CD4-positive, alpha-beta T cell treated with Interleukin-2 at 100 ng/mL for 4 hours (primary cell): ENCODE measurements at places on chromosomes 3 and 15.

DNA sequence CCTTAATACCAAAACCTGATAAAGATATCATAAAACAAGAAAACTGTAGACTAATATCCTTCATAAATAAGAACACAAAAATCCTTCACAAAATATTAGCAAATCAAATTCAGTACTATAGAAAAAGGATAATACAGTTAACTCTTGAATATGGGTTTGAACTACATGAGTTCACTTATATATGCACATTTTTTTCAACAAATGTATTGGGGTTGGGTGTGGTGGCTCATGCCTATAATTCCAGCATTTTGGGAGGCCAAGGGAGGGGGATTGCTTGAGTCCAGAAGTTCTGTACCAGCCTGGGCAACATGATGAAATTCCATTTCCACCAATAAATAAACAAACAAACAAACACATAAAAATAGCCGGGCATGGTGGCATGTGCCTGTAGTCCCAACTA lies 39.2 kb downstream of the GOLGB1 start:
- DNase-seq, result no peak

DNA sequence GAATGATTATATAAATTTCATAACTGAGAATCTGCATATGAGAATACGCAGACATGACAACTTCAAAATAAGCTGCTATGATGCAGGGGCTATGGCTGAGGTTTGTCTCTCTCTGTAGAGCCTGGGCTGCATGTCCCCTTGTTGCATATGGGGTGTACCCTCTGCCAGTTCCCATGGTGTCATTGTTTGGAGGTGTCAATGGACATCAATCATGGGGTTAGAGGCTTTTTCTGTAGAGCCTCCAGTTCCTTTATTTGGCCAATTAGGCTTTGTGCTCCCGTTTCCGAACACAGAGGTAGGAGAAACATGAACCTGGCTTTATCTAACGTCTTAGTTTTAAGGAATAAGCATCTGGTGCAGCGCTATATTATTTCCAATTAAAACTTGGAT lies 77.3 kb upstream of the RARB start:
- DNase-seq, result no peak

- DNase-seq, result no peak
Measured at GRCh38 chr3:184491011-184491576, 70.5 kb upstream of the EPHB3 start.

GRCh38 chr3:28667646-28668621 lies 319.3 kb upstream of the AZI2 start:
- peak; percentile 39 for DNase-seq

GRCh38 chr3:58191361-58191991 lies 19.3 kb downstream of the DNASE1L3 start:
- DNase-seq, result no peak

DNA sequence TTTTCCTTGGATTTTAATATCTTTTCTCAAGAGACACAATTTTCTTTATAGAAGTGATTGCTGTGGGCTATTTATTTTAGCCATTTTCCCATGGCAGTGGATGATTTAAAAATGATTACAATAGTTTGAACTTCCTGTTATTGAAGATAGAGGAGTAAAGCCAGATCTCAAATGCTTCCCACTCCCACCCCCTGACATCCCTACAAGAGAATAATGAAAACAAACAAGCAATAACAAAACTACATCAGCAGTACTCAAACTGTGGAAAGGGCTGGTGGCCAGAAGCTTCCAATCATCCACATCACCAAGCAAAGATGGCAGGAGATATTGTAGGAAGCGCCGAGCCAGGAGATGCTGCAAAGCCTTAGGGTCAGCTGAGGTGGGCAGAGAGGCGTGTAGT lies 831.1 kb upstream of the NR2F2 start:
- DNase-seq, result no peak

DNA sequence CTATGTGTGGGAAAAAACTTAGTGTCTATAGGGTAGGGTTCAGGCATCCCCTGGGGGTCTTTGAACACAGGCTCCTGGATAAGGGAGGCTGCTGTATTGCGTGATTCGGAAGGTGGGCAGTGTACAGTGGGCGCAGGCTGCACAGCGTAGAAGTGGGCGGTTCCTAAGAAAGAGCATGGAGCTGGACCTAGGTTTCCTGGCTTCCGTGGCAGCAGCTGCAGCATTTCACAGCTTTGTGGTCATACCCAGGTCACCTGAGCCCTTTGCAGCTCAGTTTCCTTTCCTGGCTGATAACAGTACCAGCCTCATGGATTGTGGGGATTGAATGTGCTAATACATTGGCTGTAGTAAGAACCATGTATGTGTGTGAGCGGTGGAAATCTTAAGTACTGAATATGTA lies 22.2 kb downstream of the CFAP100 start:
- DNase-seq, result no peak

- DNase-seq, result no peak
Measured at GRCh38 chr3:134607054-134608022, 43.5 kb downstream of the KY start.

GRCh38 chr15:63765338-63765737 lies 68.4 kb downstream of the HERC1 start:
- DNase-seq, result no peak

DNA sequence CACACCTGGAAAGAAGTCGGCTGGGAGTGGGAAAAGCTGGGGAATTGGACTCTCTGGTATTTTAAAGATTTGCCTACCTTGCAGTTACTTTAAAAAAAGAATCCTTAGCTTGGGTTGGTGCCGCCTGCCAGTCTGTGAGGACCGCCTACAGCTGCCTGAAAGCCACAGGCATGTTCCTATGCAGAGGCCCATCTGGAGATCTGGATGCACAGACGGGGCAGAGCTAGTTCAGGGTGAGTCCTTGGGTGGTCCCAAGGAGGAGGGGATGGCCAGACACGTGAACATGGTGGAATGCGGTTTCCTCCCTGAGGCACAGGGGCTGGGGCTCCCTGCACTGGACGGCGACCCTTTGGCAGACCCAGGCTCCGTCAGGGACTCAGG lies 113.2 kb upstream of the IQSEC1 start:
- no peak for DNase-seq

DNA sequence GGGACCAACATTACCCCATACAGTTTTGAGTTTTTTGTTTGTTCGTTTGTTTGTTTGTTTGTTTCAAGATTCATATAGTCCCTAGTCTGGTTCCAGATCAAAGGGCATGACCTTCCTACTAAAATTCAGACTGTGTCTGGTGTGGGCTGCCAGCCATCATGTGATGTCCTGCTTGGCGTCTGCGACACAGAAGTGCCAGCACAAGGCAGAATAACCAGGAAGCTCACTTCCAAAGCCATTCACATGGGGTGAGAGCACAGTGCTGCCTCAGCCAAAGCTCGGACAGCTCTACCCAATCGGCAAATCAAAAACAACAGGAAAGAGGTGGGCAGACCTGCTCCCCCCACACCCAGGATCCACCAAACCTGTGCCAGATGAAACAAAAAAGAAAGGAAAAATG lies 142.6 kb upstream of the THBS1 start:
- DNase-seq, result no peak

- no peak for DNase-seq
Measured at GRCh38 chr15:61336026-61336638, 107.0 kb upstream of the RORA start.

DNA sequence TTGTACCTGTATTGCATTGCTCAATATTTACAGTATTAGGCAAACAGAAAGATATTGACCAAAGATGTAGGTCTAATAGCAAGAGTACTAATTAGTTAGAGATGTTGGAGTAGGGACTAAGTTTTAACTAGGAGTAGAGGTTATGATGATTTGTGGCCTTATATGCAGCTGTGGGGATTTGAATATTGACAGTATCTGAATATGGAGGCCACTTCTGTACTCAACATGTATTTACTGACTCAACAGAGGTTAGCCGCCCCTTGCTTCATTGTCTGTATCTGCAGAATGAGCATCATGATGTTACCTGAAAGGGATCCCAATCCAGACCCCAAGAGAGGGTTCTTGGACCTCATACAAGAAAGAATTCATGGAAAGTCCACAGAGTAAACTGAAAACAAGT lies 49.6 kb upstream of the LRTM1 start:
- DNase-seq, result no peak

GRCh38 chr15:58425185-58425584 lies 6.6 kb upstream of the LIPC start:
- DNase-seq, result no peak

DNA sequence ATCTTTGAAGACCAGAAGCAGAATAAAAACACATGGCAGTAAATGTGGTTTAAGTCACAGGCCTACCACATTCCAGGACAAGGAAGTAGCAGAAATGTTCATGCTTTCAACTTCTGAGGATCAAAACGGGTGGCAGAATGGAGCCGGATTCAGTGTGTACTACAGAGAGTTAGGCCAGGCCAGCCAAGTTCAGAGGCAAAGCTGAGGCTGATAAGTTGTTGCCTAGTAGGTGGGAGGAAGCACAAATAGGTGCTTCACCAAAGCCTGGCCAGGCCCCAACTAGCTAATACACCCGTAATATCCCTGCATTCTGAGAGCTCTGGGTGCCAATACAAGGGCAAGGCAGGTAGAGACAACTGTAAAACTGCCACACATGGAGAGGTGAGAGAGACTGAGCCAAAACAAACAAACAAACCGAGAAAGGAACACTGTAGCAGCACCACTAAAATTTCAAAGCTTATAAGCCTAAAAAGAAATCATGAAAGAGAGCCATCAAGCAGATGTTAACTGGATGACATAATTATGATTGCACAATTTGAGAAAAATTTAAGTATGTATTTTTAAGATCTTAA lies 156.4 kb upstream of the CBLB start:
- no peak for DNase-seq

GRCh38 chr3:8529181-8529637 lies 27.6 kb downstream of the LMCD1 start:
- no peak for DNase-seq

DNA sequence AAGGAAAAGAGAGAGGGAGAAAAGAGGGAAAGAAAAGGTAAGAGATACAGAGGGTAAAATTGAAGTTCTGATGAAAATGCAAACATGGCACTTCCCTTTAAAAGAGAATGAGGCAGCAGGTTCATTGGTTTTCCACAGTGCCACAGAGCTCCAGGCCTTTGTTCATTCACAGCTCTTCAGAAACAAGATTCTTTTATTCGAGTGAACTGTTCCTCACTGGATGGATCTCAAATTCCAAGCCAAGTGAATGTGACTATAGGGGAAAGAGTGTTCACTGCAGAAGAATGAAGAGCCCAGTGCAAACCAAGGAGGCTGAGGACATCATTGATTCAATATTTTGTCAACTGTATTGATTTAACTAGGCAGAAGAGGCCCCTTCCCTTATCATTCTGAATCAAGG lies 280.3 kb upstream of the PROK2 start:
- no peak for DNase-seq

- DNase-seq, result no peak
Measured at GRCh38 chr3:12242772-12243171, 46.1 kb upstream of the PPARG start.

DNA sequence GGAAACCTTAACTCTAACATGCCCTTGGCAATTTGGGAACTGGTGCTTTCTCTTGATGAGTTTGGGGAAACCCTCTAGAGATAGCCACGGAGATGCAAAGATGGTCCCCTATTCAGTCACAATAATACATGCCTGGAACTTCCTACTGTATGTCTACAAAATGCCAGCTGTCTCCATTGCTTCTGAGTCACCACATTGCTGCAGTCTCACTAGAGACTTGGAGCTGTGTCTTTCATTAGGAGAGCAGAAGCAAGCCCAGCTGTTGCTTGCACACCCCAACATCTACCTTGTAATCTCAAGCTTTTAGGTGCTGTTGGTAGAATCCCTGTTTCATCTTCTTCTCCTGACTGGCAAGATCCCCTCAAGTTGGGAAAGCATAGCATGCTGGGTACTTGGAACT lies 261.0 kb downstream of the ADAMTSL3 start:
- DNase-seq, result no peak

DNA sequence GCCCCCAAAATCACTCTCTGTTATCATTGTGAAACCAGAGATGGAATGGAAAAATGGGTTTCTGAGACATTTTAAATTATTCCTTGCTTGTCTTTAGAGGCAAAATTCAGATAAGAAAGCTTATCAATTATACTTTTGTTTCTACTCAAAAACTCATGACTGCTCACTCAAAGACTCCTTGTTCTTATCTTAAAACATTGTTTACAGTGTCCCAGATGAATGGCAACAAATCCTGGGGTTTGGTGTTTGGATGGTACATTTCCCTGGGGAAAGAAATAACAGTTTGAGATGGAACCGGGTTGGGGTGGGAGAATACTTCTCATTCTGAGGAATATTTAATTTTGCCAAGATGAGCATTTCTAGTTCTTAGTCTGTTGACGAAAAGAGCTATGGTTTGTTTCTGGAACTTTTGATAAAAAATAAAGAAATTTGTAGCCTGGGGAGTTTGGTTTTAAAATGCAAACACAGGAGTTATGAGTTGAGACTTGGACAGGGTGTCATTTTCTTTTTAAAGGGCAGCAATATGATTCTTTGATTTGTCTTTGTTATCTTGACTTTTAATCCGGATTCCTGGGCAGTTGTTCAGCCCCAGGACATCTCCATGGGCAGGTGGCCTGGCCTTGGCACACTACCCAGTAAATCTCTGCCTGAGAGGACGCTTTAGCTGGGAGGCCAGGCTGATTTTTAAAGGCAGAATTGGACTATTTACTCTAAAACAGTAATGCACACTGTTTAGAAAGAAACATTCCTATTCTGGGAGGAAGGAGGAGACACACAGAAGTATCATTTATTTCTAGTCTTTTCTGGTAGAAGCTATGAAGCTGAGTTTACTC lies 32.4 kb downstream of the BTD start:
- no peak for DNase-seq

- no peak for DNase-seq
Measured at GRCh38 chr3:79896086-79896485, 128.3 kb upstream of the ROBO1 start.

- peak; percentile 6 for DNase-seq
Measured at GRCh38 chr3:170027233-170028102, 10.3 kb upstream of the GPR160 start.

DNA sequence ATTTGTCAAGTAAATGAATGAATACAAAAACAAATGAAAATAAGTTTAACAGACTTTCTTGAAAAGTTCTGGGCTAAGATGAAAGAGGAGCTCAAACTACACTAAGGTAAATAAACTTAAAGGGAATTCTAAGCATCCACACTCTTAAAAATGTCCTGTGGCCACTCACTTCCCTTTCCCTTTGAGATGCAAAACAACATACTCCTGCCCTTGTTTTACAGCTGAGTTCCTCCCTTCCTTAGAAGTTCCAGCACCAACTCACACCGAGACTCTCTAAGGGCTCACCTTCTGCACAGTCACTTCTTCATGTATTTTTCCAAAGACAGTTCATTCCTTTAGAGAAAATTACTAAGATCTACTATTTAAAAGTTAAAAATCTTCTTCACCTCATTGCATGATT lies 123.3 kb upstream of the CMC1 start:
- DNase-seq, result no peak

DNA sequence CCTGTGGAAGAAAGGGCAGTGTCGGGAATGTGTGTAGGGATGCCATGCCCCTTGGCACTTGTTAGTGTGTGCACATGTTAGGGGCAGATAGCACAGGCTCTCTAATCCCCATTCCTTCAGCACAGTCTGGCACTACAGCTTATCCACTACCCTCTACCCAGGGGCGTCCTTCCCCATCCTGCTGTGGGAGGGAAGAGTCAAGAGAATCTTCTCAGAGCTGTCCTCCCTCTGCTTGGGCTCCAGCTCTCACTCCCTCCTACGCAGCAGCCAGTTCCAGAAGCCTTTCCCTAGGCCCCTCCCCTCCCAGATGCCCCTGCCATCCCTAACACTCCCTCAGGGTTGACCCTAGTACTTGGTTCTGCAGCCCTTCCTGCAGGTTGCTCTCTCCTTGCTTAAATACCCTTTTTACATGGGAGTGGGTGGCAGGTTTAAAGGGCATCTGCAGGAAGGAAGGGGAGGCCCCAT lies 815 bp upstream of the GRM2 start:
- DNase-seq, result no peak
